ENCODE measurements at places on chromosomes 7 and 10.

DNA sequence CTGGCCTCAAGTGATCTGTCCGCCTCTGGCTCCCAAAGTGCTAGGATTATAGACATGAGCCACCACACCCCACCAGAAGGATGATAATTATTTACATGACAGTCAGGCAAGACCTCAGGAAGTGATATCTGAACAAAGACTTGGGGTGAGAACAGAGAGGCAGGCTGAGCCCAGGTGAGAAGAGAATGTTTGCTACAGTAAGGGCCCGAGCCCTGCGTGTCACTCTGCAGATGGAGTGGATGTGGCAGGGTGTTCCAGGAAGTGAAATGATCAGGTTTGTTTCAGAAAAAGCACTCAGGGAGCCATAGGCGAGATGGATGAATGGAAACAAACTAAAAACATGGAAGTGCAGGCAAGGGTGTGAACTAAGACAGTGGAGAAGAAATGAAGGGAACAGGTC, 22.2 kb downstream of the SFMBT2 start:
- DNase-seq = no peak

DNA sequence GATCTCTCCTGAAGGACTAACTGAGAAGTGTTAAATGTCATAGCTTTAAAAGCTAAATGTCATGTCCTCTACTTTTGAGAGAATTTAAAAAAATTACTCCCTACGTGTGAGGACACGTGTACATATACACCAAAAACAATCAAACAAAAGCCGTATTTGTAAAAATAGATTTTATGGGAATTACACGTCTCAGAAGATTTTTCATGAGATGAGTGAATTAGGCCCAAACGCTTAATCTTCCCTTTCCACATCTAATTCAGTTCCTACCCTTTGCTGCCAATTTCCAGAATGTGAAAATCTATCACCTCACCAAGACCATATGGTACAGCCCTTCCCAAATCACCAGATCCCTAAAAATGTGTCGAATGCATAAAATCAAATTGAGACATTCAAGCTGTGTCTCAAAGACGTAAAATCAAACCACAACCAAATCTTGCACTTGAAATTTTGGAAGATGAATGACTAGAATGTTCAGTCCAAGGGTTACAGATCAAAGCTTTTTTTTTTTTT, 1.0 kb upstream of the CTTNBP2 start:
- DNase-seq = no peak

DNA sequence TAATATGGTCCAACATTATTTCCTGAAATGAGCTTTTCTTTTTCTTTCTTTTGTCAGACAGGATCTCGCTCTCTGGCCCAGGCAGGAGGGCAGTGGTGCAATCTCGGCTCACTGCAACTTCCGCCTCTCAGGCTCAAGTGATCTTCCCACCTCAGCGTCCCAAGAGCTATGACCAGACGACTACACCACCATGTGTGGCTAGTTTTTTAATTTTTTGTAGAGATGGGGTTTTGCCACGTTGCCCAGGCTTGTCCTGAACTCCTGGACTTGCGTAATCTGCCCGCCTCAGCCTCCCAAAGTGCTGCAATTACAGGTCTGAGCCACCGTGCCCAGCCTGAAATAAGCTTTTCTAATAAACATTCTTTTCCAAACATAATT, 48.6 kb downstream of the CUL2 start:
- DNase-seq = no peak

DNA sequence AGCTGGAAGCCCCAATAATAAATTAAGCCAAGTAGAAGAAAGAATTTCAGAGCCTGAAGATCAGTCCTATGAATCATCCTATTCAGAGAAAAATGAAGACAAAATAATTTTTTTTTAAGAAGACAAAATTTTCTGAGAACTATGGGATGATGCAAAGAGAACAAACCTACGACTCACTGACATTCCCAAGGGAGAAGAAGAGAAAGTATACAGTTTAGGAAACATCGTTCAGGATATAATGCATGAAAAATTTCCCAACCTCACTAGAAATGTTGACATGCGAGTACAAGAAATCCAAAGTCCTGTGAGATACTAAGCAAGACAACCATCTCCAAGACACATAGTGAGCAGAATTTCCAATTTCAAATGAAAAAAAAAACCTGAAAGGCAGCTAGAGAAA, 150.5 kb downstream of the THSD7A start:
- no peak for DNase-seq

GRCh38 chr10:12556039-12556438, 206.7 kb downstream of the CAMK1D start:
- no peak for DNase-seq

GRCh38 chr7:130950741-130951140, 216.7 kb upstream of the KLF14 start:
- no peak for DNase-seq

GRCh38 chr7:150945853-150946420, 32.2 kb downstream of the KCNH2 start:
- DNase-seq = peak; percentile 92

GRCh38 chr10:132538790-132539421, 1.3 kb downstream of the INPP5A start:
- no peak for DNase-seq

DNA sequence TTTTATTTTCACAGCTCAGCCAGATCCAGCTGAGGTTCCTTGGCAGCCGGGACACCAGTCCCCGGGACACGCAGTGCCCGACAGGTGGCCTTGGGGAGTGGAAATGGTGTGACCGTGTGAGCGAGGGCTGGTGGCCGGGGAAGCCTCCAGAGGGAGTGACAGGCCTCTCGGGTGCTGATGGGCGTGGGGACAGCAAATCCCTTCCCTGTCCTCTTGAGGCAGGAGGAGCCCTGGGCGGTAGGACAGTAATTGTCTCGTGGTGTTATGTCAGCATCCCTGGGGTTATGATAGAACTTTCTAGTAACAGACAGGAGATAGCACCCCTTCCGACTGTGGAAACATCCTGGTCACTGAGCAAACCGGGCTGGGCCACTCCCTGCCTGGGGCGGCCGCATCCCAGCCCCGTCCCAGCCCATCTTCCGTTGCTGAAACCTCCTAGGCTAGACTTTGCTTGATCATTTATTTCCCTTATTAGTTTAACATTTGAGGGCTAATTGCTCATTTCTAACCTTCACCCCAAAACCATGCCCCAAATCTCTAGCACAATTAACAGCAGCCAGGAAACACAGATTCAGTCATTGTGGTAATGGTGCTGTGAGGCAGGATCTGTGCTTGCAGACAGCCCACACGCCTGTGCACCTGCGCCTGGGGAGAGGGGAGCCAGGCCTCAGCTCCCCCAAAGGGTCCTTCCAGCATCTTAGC, 63.3 kb downstream of the ELFN1 start:
- DNase-seq = no peak

DNA sequence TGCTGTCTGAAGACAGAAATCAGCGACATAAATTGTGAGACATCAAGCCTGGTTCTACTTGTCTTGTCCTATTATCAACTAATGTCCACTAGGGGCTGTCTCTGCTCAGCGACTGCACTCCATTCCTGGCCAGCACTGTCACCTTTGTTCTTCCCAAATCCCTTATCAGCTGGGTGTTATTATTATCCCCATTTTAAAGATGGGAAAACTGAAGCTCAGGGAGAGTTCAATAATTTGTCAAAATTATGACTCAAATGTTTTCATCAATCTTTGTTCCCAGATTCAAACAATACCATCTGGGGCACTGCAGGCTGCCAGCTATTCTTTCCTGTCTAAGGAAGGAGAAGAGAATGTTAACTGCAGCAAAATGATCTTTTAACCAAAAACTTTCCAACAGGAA, 431.6 kb upstream of the NFE2L3 start:
- peak; percentile 4 for DNase-seq

GRCh38 chr10:77223526-77224460, 413.8 kb downstream of the KCNMA1 start:
- DNase-seq = peak; percentile 79

GRCh38 chr7:83691095-83691494, 42.2 kb upstream of the SEMA3E start:
- no peak for DNase-seq

DNA sequence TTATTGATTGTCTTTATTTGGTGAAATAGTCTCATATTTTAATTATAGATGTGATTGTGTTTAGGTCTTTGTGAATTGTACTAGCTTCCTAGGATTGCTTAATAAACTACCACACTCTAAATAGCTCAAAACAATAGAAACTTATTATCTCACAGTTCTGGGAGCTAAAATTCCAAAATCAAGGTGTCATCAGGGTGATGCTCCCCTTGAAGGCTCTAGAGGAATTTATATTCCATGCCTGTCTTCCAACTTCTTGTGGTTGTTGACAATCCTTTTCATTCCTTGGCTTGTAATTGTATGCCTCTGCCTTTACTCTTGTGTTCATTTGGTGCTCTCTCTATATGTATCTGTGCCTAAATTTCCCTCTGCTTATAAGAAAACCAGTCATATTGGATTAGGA, 155.3 kb upstream of the AKR1E2 start:
- DNase-seq = no peak

GRCh38 chr7:119996634-119997033, 276.3 kb upstream of the KCND2 start:
- no peak for DNase-seq

GRCh38 chr10:21020545-21020944, 123.4 kb upstream of the NEBL start:
- DNase-seq = no peak

DNA sequence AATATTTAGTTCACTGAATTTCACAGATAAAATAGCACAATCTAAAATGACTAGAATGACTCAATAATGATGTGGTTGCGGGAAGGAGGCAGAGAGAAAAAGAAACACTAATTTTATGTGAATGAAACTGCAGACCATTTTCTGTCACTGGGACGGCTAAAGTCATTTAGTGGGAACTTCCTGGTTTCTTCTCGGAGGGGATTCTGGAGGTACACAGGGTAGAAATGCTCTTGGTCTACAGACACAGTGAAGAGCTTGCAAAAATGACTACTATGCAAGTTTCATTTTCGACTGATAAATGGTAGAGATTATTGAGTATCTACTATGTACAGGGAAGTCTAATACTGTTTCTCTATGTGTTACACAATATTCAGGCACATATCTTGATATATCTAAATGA, 63.5 kb upstream of the LRRN3 start:
- no peak for DNase-seq

GRCh38 chr7:92633211-92633906, 43.2 kb upstream of the FAM133B start:
- no peak for DNase-seq

- DNase-seq = peak; percentile 56
These were observed 2.9 kb upstream of the MYOZ1 start for GRCh38 chr10:73644015-73644743.

DNA sequence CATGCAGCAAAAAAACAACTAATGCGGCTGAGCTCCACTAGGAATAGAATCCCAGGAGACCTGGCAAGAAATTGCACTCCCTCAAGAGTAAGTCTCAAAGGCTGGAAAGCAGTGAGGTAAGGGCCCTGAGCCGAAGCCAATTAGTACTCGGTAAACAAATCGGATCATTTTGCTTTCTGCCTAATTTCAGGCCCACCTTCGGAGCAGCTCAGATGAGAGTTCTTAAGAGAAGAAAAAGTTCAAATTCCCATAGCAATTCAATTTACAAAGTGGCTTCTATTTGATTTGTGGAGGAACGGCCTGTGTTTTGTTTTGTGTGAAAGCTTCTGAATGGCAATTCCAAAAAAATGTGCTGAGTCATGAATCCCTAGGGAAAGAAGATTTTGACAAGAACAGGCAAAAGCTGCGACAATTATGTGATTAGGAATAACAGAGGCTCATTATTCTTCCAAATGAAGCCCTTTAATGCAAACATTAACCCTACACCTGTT, 60.9 kb downstream of the SLC16A9 start:
- no peak for DNase-seq

- no peak for DNase-seq
These were observed 55.6 kb downstream of the NOC3L start for GRCh38 chr10:94307046-94307615.

DNA sequence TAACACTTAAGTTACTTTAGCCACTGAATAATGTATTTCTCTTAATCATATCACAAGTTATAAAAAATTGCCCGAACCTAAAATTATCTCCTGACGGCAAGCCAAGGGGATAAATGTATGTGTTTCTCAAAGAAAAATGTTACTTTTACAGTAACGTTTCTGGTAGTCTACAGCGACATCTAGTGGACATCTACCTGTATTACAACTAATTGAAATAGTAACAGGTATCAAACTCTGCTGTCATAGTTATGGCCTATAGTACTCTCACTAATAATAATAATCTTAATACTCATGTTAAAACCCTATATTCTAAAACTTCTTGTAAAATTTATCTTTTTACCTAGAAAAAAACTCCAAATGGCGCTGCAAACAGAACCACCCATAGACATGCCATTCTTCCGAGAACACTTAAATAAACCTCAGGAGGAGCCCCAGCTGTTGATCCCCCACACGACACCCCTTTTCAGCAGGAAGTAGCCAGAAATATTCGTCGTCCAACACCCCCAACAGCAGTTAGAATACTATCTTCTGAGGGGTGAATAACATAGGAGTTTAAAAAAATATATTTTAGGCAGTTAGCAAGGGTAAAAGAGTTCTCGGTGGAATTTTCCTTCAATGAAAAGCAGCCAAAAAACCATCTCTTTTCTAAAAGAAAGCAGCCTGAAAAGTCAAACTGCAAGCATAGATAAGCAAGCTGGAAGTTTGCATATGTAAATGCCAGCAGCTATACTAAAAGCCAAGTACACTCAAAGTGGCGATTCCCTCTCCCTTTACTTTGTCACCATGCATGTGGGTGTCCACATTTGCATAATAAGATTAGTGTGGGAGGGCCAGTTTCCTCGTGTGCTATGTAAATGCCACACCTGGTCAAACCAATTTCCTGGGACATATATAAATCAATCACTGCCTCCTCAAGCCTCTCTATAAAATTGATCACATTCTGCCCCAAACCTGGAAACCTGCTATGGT, 40.5 kb upstream of the ZNF107 start:
- peak; percentile 43 for DNase-seq

DNA sequence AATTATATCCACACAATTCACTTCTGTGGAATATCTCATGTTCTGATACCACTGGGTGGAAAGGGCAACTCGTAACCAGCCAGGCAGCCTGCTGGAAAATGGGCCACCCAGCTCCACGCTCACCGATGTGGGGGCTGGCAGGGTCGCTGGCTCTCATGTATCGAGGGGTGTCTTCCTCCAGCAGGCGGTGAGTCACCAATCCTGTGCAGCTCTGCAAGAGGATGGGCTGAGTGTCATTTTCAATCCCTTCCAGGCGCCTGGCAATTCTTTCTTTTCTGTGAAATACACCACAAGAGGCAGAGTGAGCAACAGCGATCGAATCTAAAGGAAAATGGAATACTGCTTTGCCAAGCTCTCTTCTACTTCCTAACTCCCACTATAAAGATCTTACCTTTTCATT, 80.1 kb downstream of the SVIL start:
- no peak for DNase-seq

DNA sequence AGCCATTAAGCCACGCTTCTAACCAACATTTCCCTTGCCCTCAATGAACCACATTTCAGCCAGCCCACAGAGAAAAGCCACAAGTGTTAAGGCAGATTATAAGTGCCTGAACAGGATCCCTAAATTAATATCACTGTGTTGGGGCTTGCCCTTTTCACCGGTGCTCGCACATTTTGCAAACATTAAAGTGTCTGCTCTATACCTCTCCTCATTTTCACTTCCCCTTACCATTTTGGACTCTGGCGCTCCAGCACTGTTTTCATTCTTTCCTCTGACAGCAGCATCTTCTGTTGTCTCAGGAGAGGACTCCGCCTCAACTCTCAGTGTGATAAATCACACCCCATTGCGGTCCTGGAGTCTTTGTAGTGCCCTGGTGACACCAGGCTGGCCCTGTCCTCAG, 274.2 kb downstream of the BAMBI start:
- DNase-seq = no peak
